ENCODE measurements at places on chromosomes 5 and 9.

GRCh38 chr9:129687391-129687790 lies 21.9 kb downstream of the PRRX2 start:
- no peak for DNase-seq

DNA sequence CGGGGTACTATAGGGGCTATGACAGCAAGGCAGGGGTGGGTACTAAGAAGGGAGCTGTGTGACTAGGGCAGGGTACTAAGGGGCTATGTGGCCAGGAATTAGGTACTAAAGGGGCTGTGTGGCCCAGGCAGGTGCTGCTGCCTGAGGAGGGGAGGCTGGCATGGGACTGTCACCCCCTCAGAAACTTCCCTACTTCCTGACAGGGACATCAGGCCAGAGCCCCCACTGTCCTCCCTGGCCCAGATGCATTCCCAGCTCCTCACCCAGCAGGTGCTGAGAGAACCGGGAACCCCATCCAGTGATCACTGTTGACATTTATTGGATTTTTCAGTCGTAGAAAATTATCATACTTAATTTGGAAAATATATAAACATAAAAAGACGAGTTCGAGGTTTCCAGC lies 26.6 kb downstream of the IRX2 start:
- DNase-seq = no peak

GRCh38 chr5:147782110-147783028 lies at the start of gene JAKMIP2:
Gene JAKMIP2 (minus strand): TSS chr5:147782728. CDS start chr5:147671806, 110,922 bp downstream.
- DNase-seq = peak; percentile 85

DNA sequence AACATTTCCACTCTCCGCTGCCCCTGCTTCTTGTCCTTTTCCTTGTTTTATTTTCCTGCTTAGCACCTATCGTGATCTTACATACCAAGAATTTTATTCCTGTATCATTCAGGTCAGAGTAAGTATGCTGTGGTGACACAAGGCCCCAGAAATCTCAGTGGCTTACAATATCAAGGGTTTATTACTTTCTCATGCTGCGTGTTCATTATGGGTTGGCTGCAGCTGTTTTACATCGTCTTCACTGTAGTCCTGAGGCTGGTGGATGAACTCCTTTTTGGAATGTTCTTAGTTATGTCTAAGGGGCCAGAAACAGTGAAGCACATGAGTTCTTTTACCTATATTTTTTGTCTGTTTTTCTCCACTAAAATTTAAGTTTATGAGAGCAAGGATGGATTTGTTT lies 51.2 kb downstream of the FCHO2 start:
- no peak for DNase-seq

DNA sequence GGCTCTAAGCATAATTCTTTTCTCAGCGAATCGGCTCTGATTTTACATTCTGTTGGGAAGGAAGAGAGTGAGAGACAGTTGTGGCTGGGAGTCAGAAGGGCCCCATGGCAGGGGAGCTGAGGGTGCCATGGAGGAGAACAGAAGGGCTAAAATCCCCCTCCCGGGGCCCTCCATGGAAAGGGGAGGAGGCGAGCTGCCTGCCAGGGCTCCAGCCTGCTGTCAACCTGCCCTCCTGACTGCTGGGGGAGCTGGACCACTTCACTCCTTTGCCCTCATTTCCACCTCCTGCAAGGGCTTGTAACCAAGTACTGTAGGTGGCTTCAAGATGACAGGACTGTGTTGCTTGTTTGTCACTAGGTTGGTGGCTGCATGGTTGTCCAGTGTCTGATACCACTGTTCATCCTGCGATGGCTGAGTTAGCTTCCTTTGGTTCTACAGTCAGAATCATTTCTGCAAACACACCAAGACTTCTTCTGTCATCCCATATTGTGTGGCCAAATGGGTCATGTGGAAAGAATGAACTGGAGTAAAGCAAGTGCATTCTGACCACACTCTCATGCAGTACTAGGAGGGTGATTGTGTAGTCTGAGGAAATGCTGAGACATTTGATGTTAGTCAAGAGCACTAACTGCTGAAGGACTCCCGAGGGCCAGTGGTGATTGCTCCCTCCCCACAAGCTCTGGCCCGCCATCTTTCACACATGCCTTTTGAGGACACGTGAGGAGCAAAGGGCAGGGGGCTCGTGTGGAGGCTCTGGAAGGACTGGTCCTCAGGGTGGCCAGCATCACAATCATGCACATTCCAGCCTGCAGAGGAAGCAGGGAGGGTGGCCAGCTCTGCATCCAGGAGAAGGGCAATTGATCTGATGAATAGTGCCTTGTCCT lies 307.2 kb downstream of the GADD45G start:
- no peak for DNase-seq

GRCh38 chr5:157819502-157820115 lies 39.3 kb downstream of the CLINT1 start:
- DNase-seq = no peak

- no peak for DNase-seq
These were observed 30.4 kb downstream of the DUSP1 start for GRCh38 chr5:172740428-172741205.

DNA sequence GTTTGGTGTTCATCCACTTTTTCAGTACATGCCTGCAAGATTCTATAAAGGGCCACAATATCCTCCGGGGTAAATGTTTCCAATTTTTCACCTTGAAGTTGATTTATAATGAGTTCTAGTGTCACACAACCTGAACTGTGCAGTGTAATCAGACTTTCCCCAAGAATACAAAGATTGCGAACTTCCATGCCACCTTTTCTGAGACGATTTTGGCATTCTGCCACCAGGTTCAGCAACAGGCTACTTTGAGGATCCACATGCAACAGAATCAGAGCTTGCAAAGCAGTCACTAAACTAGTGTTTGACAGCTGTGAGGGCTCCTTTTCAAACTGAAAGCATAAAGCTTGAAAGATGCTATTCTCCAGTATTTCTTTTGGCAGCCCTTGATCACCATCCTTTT lies 1.6 kb downstream of the FASTKD3 start:
- no peak for DNase-seq

- no peak for DNase-seq
These were observed 12.0 kb upstream of the DAP start for GRCh38 chr5:10772901-10773585.

- no peak for DNase-seq
These were observed 44.8 kb upstream of the C9orf72 start for GRCh38 chr9:27618066-27618465.

- DNase-seq = no peak
These were observed 47.1 kb upstream of the C5orf47 start for GRCh38 chr5:173941758-173942401.

- DNase-seq = no peak
These were observed 106.1 kb upstream of the FGF10 start for GRCh38 chr5:44495280-44495679.

DNA sequence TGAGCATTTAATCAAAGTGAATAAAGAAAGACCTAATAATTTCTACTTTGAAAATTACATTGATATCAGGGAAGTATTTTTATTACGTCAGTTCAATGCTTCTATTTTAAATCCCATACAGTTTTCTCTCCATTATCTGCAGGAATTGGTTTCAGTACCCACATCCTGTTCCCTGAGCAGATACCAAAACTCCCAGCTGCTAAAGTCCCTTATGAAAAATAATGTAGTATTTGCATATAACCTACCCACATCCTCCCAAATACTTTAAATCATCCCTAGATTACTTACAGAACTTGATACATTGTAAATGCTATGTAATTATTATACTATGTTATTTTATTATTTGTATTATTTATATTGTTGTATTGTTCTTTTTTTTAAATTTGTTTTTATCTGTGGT lies 125.4 kb upstream of the MINAR2 start:
- DNase-seq = no peak

DNA sequence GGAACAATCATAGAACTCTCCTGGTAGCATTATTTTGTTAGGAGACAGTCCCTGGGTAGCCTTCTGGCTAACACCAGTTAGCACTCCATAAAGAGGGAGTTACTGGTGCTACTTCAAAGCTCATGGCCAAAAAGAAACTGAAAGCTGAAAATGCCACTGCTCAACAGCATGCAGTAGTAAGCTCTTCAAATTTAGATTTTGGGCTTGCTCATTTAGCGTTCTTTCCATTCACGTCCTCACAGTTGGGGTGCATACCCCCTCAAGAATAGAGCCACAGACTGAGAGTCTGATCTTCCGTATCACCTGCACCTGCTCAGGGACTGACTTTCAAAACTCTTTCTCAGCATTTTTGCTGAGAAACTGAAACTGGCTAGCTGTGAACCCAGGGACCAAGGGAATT lies 24.7 kb downstream of the NTRK2 start:
- DNase-seq = no peak

DNA sequence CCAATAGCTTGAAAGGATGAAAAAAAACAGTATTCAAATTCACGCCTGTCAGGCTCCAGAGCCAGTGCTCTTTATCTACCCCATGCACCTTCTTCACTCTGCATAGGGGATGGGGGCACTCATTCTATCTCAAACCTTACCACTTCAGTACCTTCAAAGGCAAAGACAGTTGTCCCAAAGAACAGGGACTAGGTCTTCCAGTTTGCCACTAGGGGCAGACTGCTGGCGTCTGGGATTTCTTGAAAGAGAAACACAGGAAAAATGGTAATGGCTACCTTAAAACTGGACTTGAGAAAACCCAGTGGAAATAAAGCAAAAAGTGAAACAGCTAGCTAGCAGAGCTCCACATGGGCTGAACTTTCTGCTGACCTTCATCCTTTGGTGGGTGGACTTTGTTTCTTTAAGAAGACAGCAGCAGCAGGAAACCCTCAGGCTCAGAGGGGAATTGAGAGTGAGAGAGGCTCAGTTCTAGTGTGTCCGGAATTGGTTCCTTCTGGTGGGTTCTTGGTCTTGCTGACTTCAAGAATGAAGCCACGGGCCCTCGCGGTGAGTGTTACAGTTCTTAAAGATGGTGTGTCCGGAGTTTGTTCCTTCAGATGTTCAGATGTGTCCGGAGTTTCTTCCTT lies 41.0 kb upstream of the SLC36A1 start:
- DNase-seq = no peak
